ENCODE measurements at places on chromosomes 6 and 20. TPM values are rescaled to one million over a fixed set of nuclear protein-coding genes. Genes with fewer than 3 reads are reported as not detected.

The TMEM244 gene
- not detected for total RNA-seq

The TCP11 gene
- not detected for total RNA-seq

The CGA gene
- total RNA-seq, result not detected

The KCNQ2 gene
- total RNA-seq, result not detected

The SNRPB gene
- 176 TPM for total RNA-seq

The RWDD2A gene
- 3.6 TPM for total RNA-seq

The FOXF2 gene
- total RNA-seq, result not detected

The MCHR2 gene
- total RNA-seq, result not detected

The HMGN4 gene
- 48.8 TPM for total RNA-seq

The SCRT2 gene
- total RNA-seq, result not detected

The ZBTB46 gene
- total RNA-seq, result 7.8 TPM

The BCLAF1 gene
- 116 TPM for total RNA-seq

The SPATA25 gene
- total RNA-seq, result 0.75 TPM

The HLA-DPA1 gene
- total RNA-seq, result 3.5 TPM

The BAK1 gene
- total RNA-seq, result 16.8 TPM

The SAPCD1 gene
- 1.3 TPM for total RNA-seq

The STK38 gene
- total RNA-seq, result 12.1 TPM

The GRIK2 gene
- total RNA-seq, result not detected

The NKX2-2 gene
- not detected for total RNA-seq

The SLC16A10 gene
- not detected for total RNA-seq

The C6orf52 gene
- total RNA-seq, result not detected
